IMR-90 (cell line): ENCODE measurements at places on chromosomes 3 and 15.

GRCh38 chr15:68420186-68420684 is 11.7 kb downstream of the ITGA11 start:
- no peak for DNase-seq

- DNase-seq, result no peak
These were observed 615 bp downstream of the DHX30 start for GRCh38 chr3:47803480-47804025.

DNA sequence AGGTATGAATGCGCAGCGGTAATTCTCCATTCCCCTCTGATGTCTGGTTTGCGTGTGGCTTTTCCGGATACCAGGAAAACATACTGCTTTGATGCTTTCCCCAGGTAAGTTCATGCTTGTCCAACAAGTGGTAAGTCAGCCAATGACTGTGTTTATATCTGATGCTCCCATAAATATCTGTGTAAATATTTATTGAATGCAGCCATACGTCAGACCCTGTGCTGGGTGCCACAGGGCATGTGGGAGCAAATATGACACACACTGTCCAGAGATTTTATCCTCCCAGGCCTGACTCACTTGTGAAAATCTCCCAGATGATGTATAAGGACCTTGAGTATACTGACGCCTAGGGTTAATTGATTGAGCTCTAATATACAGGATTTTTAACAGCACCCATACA is 29.6 kb upstream of the CEMIP start:
- peak; percentile 46 for DNase-seq

DNA sequence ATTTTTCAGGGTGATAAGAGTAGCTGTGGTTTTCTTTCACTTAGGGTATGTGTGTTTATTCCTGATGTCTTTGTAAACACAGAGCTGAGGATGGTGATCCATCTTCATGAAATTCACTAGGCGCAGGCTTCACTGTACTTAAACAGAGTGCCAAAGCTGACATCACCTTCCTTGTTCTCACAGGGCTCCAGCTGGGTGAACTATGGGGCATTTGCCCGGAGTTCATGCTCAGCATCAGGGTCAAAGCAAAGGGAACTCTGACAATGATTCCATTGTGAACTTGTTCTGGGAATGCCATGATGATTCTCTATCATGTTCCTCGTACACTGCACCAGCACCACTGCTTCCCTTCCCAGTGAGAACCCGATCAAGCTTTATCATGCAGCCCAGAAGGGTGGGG is 184.8 kb upstream of the P2RY1 start:
- no peak for DNase-seq

GRCh38 chr3:54988838-54989630 is 61.2 kb upstream of the LRTM1 start:
- peak; percentile 90 for DNase-seq

- no peak for DNase-seq
These were observed 329.1 kb downstream of the VGLL3 start for GRCh38 chr3:86661817-86662216.
